ENCODE measurements at places on chromosomes 13 and 19. TPM values are rescaled to one million over a fixed set of nuclear protein-coding genes. Genes with fewer than 3 reads are reported as not detected.

DNA sequence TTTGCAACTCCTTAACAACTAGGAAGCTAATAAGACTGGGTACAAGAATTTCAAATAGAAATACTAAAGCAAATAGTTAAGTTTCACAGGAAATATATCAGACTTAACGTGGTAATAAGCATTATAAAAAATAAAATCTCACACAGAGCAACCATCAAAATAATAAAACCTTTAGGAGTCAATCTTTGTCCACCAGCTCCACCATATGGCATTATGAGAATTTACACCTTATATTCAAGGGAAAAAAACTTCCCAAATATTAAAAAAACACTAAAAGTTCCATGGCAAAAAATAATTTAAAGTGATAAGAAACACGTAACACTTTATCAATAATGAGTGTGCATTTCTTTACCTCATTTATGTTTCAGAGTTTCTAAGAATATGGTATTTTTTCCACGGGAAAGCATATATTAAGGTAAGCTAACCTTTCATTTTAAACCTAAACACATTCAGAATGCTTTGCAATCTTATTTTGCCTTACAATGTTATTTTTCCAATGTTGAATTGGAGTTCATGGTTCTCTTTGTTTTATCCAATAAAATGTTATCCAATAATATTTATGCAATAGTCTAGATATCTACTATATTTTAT is 423.2 kb upstream of the SGCG start:
- H3K4me3 ChIP-seq, result no peak overlapping the region
- no peak overlapping the region for H3K27ac ChIP-seq
- H3K4me1 ChIP-seq, result no peaks in the 10 kb centered on the region
- no peak for DNase-seq
- no peaks in the 10 kb centered on the region for H3K36me3 ChIP-seq

GRCh38 chr19:8305798-8306197 is 2.4 kb downstream of the CD320 start:
- peaks cover 44% of the 10 kb centered on the region for H3K36me3 ChIP-seq
- no peak for DNase-seq
- H3K4me1 ChIP-seq, result peaks cover 65% of the 10 kb centered on the region
- peak overlapping the region; percentile 20 for H3K27ac ChIP-seq

GRCh38 chr19:40315812-40316470 is 30.8 kb upstream of the AKT2 start:
- no peak for DNase-seq
- H3K27me3 ChIP-seq, result no peaks in the 10 kb centered on the region
- H3K4me3 ChIP-seq, result no peak overlapping the region
- no peak overlapping the region for H3K27ac ChIP-seq

DNA sequence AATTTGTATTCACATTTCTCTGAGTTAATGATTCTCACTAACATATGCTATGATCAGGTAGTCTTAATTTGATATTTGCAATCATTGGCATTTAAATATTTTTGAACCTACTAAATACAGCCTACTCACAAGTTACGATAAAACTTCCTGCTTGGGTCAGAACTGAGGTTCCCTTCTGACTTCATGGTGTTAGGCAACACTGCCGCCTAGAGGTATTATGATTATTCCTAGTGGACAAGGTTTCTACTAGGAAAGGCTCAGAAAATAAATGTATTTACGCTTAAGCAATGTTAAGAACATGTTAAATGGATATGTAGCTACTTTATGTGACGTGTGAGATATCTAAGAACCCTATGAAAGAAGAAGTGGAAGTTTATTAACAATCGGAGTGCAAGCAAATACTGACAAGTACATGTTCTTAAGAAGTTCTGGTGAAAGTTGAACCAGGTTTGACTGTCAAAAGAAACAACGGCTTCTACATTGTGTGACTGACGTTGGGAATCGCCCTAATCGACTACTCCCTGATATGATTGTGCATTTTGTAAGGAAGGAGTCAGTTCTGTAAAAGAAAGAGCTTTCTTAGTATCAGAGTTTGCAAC is 1395.8 kb downstream of the SLITRK5 start:
- H3K36me3 ChIP-seq, result no peaks in the 10 kb centered on the region
- no peak overlapping the region for H3K4me3 ChIP-seq
- H3K27ac ChIP-seq, result no peak overlapping the region
- no peaks in the 10 kb centered on the region for H3K4me1 ChIP-seq

- H3K27me3 ChIP-seq, result no peaks in the 10 kb centered on the region
- H3K4me3 ChIP-seq, result no peak overlapping the region
- DNase-seq, result no peak
- H3K36me3 ChIP-seq, result peaks cover 6% of the 10 kb centered on the region
- H3K27ac ChIP-seq, result no peak overlapping the region
Observed at GRCh38 chr13:38366954-38367645, 17.4 kb downstream of the UFM1 start.

DNA sequence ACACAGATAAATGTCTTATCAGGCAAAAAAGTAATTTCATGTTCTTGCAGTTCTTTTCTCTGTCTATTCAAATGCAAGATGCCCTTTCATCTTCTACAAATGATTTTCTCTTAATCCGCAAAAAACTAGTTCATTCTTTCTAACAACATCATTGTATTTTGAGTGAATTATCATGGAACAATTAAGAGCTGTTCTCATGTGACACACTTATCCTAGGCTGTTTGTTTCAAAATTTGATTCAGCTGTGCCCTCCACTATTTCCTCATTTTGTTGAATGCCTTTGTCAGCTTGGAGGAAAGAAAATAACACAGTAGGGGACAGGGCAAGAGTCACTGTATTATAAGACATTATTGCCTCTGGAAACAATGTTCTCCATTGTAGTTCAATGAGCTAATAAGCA is 396.9 kb downstream of the KCTD12 start:
- H3K27ac ChIP-seq, result no peak overlapping the region
- no peaks in the 10 kb centered on the region for H3K4me1 ChIP-seq
- H3K4me3 ChIP-seq, result no peak overlapping the region
- no peaks in the 10 kb centered on the region for H3K27me3 ChIP-seq

DNA sequence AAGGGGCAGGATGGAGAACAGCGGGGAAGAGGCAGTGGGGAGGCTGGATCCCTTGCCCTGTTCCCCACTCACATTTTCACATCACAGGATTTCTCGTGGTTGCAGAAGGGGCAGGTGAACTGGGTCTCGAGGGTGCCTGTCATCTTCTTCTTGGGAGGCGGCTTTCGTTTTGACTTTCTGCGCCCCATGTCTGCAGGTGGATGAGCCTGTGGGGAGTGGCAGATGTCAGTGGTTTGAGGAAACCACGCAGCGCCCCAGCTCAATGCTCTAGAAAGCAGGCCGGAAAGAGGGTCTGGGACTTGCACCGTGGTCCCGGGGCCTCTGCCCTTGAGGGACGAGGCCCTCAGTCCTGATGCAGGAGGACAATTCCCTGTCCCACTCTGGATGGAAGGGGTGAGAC is 4.9 kb downstream of the ELOF1 start:
- H3K27me3 ChIP-seq, result no peaks in the 10 kb centered on the region
- no peak overlapping the region for H3K27ac ChIP-seq

- H3K4me1 ChIP-seq, result no peaks in the 10 kb centered on the region
- H3K27me3 ChIP-seq, result peaks cover 5% of the 10 kb centered on the region
- no peak overlapping the region for H3K4me3 ChIP-seq
- no peak overlapping the region for H3K27ac ChIP-seq
- no peak for DNase-seq
- H3K36me3 ChIP-seq, result no peaks in the 10 kb centered on the region
Observed at GRCh38 chr13:113033054-113033850, 64.2 kb downstream of the MCF2L start.

DNA sequence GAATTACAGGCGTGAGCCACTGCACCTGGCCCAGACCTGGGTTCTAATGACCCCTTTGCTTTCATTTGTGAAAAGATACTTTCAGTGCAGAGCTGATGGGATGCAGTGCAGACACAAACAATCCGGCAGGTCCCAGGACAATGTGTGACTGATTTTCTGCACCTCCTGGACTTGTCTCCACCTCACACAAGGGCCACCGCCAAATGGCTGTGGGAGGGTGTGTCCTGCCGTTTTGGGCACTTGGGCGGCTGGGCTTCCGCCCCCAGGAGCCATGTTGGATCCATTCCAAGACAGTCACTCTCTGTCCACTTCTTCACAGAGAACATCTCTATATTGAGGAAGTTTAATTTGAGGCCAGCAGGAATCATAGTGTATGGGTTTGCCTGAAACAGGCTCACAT is 112.3 kb upstream of the ZNF507 start:
- H3K27me3 ChIP-seq, result peaks cover 32% of the 10 kb centered on the region
- H3K4me1 ChIP-seq, result no peaks in the 10 kb centered on the region
- DNase-seq, result no peak
- no peaks in the 10 kb centered on the region for H3K36me3 ChIP-seq

DNA sequence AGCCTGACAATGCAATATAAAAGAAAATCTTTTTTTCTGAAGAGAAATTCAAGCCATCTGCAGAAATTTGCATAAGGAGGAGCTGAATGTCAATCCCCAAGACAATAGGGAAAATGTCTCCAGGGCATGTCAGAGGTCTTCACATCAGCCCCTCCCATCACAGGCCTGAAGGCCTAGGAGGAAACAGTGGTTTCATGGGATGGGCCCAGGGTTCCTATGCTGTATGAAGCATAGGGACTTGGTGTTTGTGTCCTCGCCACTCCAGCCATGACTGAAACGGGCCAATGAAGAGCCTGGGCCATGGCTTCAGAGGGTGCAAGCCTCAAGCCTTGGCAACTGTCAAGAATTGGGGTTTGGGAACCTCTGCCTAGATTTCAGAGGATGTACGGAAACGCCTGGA is 883.5 kb downstream of the UQCRFS1 start:
- no peak overlapping the region for H3K27ac ChIP-seq
- H3K4me1 ChIP-seq, result no peaks in the 10 kb centered on the region
- no peaks in the 10 kb centered on the region for H3K36me3 ChIP-seq
- no peak overlapping the region for H3K4me3 ChIP-seq
- no peaks in the 10 kb centered on the region for H3K27me3 ChIP-seq

GRCh38 chr13:29501674-29502073 is 93.8 kb downstream of the SLC7A1 start:
- H3K4me3 ChIP-seq, result no peak overlapping the region
- H3K36me3 ChIP-seq, result no peaks in the 10 kb centered on the region
- peaks cover 4% of the 10 kb centered on the region for H3K4me1 ChIP-seq
- no peak for DNase-seq
- H3K27me3 ChIP-seq, result peaks cover 64% of the 10 kb centered on the region

GRCh38 chr13:104632736-104633135 is 1566.5 kb upstream of the SLC10A2 start:
- no peak overlapping the region for H3K4me3 ChIP-seq
- H3K36me3 ChIP-seq, result no peaks in the 10 kb centered on the region
- H3K4me1 ChIP-seq, result no peaks in the 10 kb centered on the region
- no peaks in the 10 kb centered on the region for H3K27me3 ChIP-seq

GRCh38 chr19:18606281-18607225 is at the start of gene CRLF1:
Gene CRLF1 (minus strand): TSS chr19:18606799. CDS start chr19:18606656, 143 bp downstream.
- peaks cover 64% of the 10 kb centered on the region for H3K27me3 ChIP-seq
- no peak within 1 kb of the TSS for H3K27ac ChIP-seq
- peak; percentile 74 for DNase-seq
- no peaks in the 10 kb centered on the region for H3K36me3 ChIP-seq
- peaks cover 58% of the 10 kb centered on the region for H3K4me1 ChIP-seq
- H3K4me3 ChIP-seq, result no peak within 1 kb of the TSS

GRCh38 chr19:35348911-35349611 is 1.4 kb downstream of the FFAR1 start:
- H3K4me1 ChIP-seq, result peaks cover 12% of the 10 kb centered on the region
- no peak overlapping the region for H3K4me3 ChIP-seq
- H3K27me3 ChIP-seq, result no peaks in the 10 kb centered on the region
- H3K27ac ChIP-seq, result no peak overlapping the region
- DNase-seq, result no peak

DNA sequence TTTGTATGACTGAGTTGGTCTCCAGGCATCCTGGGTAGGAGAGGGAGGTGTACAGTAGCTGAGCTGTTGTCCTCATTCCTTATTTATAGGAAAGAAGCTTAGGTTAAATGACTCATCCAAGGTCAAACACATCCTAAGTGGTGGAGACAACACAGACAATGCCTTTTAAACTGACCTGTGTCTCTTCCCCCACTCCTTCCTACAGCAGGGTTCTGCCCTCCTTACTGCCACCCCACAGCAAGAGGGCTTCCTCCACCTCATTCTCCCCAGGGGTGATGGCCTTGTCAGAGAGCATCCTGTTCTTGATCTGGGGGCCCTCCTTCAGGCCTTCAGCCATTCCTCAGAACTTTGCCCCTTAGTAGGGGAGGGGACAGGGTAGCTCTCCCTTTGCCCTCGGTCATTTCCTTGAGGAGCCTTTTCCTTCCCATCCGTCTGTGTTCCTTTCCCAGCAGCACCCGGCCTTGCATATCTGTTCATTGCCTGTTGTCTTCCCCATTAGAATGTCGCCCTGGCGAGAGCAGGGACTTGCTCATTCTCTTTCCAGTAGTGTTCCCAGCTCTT is 48.2 kb upstream of the GPI start:
- no peak overlapping the region for H3K4me3 ChIP-seq
- peaks cover 9% of the 10 kb centered on the region for H3K36me3 ChIP-seq

GRCh38 chr13:26526702-26527216 is 30.7 kb upstream of the WASF3 start:
- DNase-seq, result no peak
- H3K27ac ChIP-seq, result no peak overlapping the region
- no peaks in the 10 kb centered on the region for H3K36me3 ChIP-seq
- H3K27me3 ChIP-seq, result no peaks in the 10 kb centered on the region

GRCh38 chr19:2446381-2446780 is 10.4 kb downstream of the LMNB2 start:
- H3K36me3 ChIP-seq, result peaks cover 72% of the 10 kb centered on the region
- no peak overlapping the region for H3K27ac ChIP-seq
- no peak for DNase-seq
- peaks cover 20% of the 10 kb centered on the region for H3K4me1 ChIP-seq
- H3K27me3 ChIP-seq, result no peaks in the 10 kb centered on the region

DNA sequence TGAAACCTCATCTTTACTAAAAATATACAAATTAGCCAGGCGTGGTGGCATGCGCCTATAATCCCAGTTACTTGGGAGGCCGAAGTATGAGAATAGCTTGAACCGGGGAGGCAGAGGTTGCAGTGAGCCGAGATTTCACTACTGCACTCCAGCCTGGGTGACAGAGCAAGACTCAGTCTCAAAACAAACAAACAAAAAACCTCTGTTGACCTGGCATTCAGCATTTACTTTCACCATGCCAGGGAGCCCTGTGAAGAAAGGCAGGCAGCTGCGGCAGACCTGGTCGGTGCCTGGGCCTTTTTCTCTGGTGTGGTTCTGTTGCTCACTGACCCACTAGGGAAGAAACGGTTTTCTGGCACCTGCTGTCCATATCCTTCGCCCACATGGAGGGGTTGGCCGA is 49.8 kb downstream of the DNM2 start:
- H3K36me3 ChIP-seq, result peaks cover 74% of the 10 kb centered on the region
- H3K27me3 ChIP-seq, result no peaks in the 10 kb centered on the region
- peaks cover 29% of the 10 kb centered on the region for H3K4me1 ChIP-seq
- H3K27ac ChIP-seq, result no peak overlapping the region
- no peak for DNase-seq

DNA sequence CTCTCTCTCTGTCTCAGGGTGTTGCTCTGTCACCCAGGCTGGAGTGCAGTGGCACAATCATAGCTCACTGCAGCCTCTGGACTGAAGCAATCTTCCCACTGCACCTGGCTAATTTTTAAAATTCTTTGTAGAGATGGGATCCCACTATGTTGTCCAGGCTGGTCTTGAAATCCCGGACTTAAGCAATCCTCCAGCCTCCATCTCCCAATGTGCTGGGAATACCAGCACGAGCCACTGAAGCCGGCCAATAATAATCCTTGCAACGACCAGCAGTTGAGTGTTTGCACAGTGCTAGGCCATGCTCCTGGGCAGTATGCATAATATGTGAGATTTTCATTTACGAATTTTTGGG is 640 bp upstream of the EPOR start:
- H3K4me1 ChIP-seq, result peaks cover 8% of the 10 kb centered on the region
- peaks cover 24% of the 10 kb centered on the region for H3K36me3 ChIP-seq
- no peak for DNase-seq

Gene CARD8
- 18.6 TPM for total RNA-seq

Gene PCSK4
- 5.7 TPM for total RNA-seq

Gene CEACAM5
- 1.7 TPM for total RNA-seq

Gene ZNF579
- total RNA-seq, result 15.0 TPM

Gene RFPL4AL1
- total RNA-seq, result not detected

Gene APBA3
- 23.8 TPM for total RNA-seq

Gene BRME1
- 6.1 TPM for total RNA-seq

Gene ZNF285
- 0.65 TPM for total RNA-seq

Gene NLRP9
- total RNA-seq, result not detected

Data from K562 (cell line).